KG1 (cell line): ENCODE measurements at places on chromosomes 1 and 21.

- DNase-seq = no peak
These were observed 59.2 kb upstream of the KCNK2 start for GRCh38 chr1:215023155-215023832.

DNA sequence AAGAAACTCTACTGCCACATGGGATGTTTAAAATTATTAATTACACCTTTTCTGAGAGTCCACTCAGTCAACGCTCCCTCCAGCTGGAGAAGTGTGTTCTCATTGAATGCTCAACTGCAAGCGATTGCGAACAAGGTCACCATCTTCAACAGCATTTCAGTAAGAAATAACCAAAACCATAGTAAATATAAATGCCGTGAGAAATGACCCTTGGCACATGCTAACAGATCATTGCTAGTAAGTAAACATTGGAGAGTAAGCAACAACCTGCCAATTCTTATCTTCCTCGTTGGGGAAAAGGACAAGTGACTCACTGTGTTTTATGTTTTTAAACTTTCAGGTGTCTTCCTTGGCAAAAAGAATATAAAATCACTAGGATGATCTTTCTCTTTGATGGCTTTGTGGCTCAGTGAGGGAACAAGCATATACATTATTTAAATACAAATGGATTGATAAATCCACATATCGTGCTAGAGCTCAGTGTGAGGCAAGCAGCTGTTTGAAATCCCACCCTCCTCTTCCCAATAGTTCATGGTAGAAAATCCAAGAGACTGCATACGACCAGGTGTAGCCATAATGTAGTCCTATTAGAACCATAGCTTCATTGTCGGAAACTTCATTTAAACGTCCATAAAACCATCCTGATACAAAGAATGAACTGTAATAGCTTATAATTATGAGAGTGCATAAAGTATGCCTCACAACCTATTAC, 214.6 kb downstream of the GRIK1 start:
- DNase-seq = no peak

GRCh38 chr21:27060190-27060589, 93.3 kb upstream of the ADAMTS5 start:
- no peak for DNase-seq

- no peak for DNase-seq
These were observed 2.0 kb upstream of the OR2AK2 start for GRCh38 chr1:247962911-247963588.

DNA sequence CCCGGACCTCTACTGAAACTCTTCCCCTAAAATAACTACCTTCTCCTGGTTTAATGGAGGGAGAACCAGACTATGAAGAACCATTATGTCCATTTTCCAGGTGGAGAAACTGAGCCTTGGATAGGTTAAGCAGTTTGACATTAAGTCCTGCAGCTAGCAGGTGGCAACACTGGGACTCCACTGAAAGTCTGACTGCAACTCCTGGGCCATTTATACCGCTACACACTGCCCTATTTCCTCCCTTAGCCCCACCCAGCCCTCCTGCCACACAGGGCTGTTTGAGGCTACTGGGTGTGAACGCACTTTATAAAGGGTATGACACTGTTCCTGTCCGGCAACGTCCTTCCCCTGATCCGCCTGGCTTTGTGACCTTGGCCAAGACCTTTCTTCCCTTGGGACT, 511 bp upstream of the INPP5B start:
- no peak for DNase-seq

GRCh38 chr1:236636017-236636416, 31.7 kb upstream of the HEATR1 start:
- DNase-seq = no peak

GRCh38 chr21:41564871-41565274, 56.9 kb upstream of the TMPRSS2 start:
- DNase-seq = no peak

DNA sequence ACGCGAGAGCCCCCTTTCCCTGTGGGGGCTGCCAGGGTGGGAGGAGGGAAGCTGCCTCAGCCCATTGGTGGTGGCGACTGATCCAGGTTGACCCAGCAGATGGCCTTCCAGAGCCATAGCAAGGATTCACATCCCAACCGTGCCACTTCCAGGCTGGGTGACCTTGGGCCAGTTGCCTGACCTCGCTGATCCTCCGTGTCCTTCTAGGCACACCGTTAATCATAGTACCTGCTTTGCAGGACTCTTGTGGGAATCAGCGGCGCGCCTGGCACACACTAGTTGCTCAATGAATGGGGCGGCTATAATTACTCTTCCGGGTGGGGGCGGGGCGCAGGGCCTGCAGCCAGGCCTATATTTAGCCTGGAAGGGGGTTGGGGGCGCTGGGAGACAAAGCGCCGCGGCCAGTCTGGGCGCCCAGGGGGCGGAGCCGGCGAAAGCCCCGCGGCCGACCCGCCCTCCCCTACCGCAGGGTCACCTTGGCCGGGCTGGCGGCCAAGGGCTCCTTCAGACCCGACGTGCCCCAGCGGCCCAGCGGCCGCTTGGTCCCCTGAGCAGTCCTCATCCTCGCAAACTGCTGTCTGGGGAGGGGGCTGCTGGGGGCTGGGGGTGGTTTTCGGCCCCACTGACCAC, 5.1 kb downstream of the HSPB7 start:
- no peak for DNase-seq

DNA sequence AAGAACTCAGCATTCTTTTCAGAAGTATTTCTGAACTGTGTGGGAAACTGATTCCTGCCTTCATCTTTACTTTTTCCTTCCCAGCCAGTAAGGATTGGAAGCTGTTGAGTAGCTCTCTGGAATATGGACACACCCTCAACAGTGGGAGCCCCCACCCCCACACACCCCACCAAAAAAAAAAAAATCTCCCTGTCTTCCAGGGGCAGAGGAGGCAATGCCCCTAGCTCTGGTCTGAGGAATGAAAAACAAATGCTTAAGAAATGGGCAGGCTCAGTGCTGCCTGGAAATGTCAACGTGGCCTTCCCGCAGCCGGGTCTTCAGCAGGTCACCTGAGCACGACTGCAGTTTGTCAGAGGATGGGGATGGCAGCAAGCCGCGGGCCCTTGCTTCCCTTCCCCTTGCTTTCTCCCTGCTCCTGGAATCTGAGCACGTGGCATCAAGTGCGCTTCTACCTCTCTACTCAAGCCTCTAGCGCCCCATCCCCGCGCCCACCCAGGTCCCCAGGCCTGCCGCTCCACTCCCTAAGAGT, 479 bp downstream of the RGS16 start:
- no peak for DNase-seq

DNA sequence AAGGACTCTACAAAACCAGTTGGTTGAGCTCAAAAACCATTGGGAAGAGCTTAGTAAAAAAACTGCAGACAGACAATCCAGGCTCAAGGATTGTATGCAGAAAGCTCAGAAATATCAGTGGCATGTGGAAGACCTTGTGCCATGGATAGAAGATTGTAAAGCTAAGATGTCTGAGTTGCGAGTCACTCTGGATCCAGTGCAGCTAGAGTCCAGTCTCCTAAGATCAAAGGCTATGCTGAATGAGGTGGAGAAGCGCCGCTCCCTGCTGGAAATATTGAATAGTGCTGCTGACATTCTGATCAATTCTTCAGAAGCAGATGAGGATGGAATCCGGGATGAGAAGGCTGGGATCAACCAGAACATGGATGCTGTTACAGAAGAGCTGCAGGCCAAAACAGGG, 104.0 kb upstream of the BMP8A start:
- no peak for DNase-seq

GRCh38 chr1:61254634-61255357, 172.4 kb downstream of the NFIA start:
- DNase-seq = peak; percentile 80

DNA sequence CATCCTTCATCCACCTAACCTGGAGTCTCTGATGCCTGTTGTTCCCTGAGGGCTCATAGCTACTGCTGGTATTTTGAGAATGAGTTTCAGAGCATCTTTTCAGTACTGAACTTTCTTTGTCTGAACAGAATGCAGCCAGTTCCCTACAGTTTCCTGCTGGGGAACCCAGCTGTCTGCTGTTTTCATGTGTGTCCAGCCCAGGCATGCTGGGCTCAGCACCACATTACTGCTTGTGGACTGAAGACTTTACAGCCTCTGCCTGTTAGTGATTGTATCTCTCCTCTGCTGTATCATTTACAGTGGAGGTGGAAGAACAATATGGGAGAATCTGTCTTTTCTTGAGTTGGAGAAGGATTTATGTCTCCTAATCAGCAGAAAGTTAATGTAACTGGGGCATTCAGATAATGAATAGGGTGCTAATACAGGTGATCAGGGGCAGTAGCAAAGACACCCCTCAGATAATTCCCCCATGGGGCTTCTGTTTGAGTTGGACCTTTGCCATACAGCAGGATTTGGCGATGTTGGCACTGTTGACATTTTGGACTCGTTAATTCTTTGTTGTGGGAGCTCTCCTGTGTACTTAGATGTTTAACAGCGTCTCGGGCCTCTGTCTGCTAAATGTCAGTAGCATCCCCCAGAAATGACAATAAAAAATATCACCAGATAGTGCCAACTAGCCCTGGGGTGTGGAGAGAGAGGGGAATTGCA, 207.7 kb downstream of the HHAT start:
- no peak for DNase-seq

DNA sequence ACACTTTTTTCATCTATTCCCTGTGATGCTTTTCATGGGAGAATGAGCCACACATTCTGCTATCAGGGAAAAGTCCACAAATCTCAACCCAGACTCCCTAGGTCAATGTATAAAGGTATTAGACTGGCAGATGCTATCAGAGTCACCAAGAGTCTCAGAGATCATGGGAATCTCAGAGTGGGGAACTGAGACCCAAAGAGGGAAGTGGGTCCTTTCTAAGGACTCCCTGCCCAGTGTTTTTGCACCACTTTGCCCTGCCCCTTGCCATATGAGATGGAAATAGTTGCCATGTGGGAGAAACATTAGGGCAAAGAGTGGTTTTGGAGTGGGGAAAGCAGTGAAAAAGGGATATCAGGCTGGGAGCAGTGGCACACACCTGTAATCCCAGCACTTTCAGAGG, 19.1 kb upstream of the AZIN2 start:
- DNase-seq = no peak

DNA sequence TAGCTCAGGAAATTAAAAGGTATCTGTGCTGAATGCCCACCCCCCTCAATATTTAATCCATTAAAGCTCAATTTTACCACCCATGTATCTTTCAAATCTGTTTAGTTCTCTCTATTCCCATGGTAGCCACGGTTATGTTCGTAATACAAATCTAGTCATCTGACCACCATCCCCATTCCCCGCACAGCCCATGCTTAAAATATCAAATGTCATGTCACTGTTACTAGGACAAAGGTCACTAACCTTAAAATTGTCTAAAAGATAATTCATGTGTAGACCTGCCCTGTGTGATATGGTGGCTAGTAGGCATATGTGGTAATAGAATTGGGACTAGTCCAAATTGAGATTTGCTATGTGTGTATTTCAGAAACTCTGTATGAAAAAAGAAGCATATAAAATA, 728.5 kb upstream of the B3GALT2 start:
- DNase-seq = no peak

DNA sequence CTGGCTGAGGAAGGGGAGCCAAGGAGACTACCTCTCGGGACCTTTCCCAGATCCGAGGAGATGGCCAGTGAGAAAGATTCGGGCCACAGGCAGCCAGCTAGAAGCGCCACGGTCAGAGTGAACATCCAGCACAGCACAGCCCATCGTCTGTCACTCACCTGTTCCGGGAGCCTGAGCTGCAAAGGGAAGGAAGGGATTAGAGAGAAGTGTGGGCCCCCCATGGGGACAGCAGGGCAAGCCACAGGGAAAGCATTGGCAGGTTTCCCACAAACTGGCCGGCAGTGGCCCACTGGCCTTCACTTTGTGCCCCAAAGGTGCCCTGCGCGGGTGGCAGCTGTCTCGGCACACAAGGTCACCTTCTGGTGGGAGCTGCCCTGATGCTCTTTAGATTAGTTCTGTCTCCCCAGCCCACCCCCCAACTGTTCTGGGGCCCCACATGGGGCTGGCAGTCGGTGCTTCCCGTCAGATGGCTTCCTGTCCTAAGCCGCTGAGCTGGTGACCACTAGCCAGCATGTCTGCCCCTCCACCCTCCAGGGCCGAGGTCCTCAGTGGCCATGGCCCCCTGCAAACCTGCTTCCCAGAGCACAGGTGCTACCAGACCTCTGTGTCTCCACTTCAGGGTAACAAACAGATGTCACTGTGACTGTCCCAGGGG, 56.7 kb downstream of the LACTBL1 start:
- no peak for DNase-seq
